ENCODE measurements at places on chromosomes 5 and 9.

- no peak for DNase-seq
These were observed 3.6 kb upstream of the CARD19 start for GRCh38 chr9:93092251-93092991.

DNA sequence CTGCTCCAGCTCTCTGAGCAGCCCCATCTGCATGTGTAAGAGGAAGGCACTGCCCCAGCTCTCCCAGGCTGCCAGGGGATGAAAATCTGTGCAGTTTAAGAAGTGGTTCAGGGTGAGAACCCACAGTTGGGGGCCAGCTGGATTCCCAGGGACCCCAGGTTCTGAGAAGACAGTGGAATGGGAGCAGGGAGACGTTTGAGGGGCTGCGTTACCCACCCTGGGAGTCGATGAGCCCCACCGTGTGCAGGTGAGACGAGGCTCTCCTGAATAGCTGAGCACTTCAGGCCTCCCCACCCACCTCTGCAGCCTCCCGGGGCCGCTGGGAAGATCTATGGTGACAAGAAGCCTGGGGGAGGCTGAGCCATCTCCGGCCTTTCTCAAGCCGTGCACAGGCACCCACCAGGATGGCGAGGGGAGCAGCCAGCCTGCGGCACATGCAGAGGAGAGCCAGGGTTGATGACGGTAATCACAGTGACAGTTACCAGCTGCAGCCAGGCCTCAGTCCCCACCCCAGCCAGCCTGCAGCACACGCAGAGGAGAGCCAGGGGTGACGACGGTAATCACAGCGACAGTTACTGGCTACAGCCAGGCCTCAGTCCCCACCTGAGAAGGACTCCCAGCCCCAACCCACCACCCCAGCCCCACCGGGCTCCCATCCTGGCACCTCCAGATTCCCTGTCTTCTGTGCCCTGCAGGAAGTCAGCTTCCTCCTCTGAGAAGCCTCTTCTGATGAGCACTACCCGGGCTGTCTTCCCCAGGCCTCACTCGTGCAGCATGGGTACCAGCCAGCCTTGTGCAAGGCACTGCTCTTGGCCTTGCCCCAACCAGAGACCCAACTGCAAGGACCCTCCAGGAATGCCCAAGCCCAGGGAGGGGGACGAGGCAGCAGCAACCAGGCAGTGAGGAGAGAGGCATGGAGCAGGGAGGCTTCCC, 150.8 kb upstream of the PPP1R26 start:
- DNase-seq: no peak

GRCh38 chr9:127644146-127644827, 32.2 kb downstream of the STXBP1 start:
- DNase-seq: no peak

GRCh38 chr9:135729480-135729879, 27.5 kb downstream of the KCNT1 start:
- no peak for DNase-seq

- no peak for DNase-seq
These were observed 38.2 kb downstream of the MRPL36 start for GRCh38 chr5:1761453-1761755.

DNA sequence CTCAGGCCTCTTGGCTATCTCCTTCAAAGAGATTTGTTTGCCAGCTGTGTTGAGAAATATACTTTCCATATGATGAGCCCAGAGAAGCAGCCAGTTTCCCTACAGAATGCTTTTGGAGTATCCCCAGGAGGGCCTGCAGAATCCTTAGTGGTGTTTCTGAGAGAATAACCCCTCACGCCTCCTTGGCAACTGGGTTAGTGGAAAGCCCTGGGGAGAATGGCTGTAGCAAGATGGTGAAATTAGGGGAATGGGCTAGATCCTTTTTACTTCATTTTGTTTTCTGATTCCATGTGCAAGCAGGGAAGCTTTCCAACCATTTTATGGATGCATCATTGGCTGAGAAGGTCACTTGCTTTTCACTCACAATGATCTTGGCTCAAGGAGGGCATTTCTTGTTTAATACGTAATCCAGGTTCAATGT, 364.6 kb downstream of the DMRT2 start:
- no peak for DNase-seq

GRCh38 chr5:99973779-99974178, 561.4 kb upstream of the FAM174A start:
- DNase-seq: no peak

GRCh38 chr9:115063058-115063845, 54.7 kb downstream of the TNC start:
- no peak for DNase-seq

- DNase-seq: no peak
These were observed 41.9 kb downstream of the TNFAIP8 start for GRCh38 chr5:119397518-119398380.

DNA sequence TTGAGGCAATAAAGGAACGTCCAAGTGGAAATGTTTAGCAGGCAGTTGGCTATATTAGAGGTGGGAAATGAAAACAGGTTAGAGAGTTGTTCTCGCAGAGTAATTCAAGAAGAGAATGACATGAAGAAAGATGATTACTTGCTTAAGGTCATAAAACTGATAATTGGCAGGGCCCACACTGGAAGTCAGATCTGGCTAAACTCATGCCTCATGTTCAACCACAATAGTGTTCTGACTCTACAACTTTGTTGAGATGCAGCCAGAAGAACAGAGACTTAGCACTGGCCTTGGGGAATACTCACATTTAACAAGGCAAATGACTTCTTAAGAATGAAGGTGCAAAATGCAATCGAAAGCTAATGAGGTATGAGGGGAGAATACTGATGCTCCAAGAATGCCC, 27.2 kb upstream of the TNFSF8 start:
- no peak for DNase-seq

GRCh38 chr5:88883836-88884607, 1.0 kb upstream of the MEF2C start:
- no peak for DNase-seq

DNA sequence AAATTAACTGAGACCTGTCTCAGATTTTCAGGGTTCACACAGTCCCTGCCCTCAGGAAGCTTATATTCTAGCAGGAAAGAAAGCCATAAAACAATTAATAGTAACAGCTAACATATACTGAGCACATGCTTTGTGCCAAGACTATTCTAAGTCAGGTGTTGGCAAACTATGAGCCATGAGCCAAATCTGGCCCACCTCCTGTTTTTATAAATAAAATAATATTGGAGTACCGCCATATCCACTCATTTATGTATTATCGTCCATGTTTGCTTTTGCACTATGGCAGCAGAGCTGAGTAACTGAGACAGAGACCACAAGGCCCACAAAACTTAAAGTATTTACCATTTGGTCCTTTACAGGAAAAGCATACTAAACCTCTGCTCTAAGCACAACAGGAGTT, 83.3 kb upstream of the TRIO start:
- no peak for DNase-seq

- DNase-seq: no peak
These were observed 998 bp downstream of the SLC23A1 start for GRCh38 chr5:139381837-139382761.

DNA sequence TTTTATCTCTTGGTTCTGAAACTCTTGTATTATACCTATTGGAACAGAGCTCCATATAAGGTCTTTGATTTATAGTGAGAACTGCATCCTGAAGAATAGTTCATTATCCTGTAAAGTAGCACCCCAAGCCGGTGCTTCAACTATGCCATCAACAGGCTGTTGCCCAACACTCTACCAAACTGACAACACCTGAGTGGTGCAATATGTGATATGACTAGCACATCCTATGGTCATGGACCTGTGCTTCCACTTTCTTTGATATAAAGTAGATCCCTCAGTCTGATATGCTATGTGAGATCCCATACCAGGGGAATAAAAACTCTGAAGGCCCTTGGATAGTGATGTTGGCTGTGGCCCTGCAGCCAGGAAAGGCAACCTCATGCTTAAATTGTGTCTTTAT, 15.8 kb downstream of the CSF2 start:
- no peak for DNase-seq

GRCh38 chr5:123035360-123035917, 1.1 kb downstream of the PPIC start:
- no peak for DNase-seq

DNA sequence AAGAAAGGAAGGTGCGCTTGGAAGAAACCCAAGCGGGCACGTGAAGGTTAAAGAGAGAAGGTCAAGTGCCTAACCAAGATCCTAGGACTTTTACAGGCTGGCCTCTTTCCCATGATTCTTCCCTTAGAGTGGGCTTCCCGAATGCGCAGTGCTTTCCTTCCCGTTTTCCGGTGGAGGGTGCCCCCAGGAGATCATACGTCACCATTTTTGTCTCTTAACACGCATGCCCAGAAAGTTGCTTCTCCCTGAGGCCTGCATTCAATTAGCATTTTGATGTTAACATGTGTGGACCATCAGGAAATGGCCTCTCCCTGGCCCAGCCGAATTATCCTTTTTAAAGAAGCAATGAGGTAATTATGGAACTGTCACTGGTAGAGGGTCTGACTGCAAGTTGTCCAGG, 1.9 kb upstream of the RUSC2 start:
- DNase-seq: no peak

GRCh38 chr9:105027084-105027483, 99.1 kb upstream of the ABCA1 start:
- DNase-seq: no peak

GRCh38 chr5:136086783-136087566, 45.7 kb upstream of the SMAD5 start:
- DNase-seq: no peak

- DNase-seq: peak; percentile 77
These were observed 7.4 kb downstream of the B4GALT1 start for GRCh38 chr9:33159777-33160127.
